ENCODE measurements at places on chromosomes 5 and 9. TPM values are rescaled to one million over a fixed set of nuclear protein-coding genes. Genes with fewer than 3 reads are reported as not detected.

Gene NOXA1
- total RNA-seq: 0.97 TPM

Gene IL7R
- total RNA-seq: 246 TPM

DNA sequence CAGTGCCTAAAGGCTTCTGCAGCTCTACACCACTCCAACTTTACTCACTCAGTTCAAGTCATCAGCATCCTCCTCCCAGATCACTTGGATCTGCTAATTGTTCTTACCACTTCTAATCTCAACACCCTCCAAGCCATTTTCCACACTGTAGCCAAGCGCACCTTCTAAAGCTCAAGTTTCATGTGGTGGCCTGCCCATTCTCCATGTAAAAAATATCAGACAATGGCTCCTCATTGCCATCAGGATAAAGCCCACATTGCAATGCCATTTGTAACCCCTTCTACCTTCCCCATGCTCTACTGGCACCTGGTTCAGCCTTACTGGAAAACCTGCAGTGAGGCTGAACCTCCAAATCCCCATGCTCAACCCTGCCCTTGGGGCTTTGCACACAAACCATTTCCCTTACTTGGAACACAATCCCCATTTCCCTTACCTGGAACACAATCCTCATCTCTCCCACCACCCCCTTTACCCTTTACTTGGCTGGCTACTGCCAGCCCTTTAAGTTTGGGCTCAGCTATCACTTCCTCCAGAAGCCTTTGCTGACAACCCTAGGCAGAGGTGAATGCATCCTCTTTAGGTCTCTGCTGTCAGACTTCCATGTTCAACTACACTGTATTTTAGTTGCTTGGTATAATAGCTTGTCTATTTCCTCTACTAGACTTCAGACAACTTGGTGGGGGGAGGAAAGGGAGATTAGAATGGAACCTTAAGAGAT lies 220.0 kb downstream of the TSSK1B start:
- no peaks in the 10 kb centered on the region for H3K36me3 ChIP-seq
- DNase-seq: no peak
- no peak overlapping the region for H3K4me3 ChIP-seq
- no peaks in the 10 kb centered on the region for H3K4me1 ChIP-seq

GRCh38 chr5:34439601-34440000 lies 216.5 kb upstream of the RAI14 start:
- H3K4me1 ChIP-seq: no peaks in the 10 kb centered on the region
- H3K27ac ChIP-seq: no peak overlapping the region
- H3K4me3 ChIP-seq: no peak overlapping the region
- no peaks in the 10 kb centered on the region for H3K36me3 ChIP-seq

DNA sequence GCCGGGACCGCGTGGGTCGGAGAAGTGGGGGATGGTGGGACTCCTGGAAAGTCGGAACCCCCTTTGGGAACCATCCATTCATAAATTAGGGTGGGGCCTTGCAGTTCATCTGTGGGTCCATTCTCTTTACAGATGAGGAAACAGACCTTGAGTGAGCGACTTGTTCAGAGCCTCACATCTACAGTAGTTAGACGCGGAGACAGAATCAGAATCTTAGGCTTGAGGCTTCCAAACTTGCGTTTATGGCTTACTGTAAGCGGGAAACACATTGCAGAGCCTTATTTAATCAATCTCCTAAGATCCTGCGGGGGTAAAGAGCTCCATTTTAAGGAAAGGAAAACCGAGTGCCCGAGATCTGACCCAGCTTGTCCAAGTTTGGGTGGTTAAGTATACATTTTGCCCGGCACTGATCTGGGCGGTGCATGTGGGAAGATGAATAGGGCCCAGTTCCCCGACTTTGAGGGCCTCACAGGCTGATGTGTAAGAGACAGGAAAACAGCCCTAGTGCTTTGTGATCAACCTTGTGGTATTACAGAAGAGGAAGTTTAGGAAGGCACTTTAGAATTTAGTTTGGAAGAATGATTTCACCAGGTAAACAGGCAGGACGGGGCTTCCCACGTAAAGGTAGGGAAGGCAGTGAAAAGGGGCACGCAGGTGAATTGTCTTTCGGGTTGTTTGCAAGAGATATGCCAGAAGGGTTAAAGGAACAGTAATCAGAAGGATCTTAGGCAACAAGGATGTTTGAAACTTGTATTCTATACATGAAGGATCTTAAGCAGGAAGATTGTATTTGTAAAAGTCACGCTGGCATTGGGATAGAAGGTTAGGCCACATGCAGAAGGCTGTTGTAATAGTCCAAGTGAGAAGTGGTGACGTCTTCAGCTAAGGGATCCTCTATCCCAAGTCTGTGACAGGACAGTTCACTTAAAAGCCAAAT lies 744 bp downstream of the TARS1 start:
- H3K27me3 ChIP-seq: no peaks in the 10 kb centered on the region
- DNase-seq: peak; percentile 63
- H3K36me3 ChIP-seq: peaks cover 29% of the 10 kb centered on the region
- H3K4me3 ChIP-seq: no peak overlapping the region

- H3K27me3 ChIP-seq: no peaks in the 10 kb centered on the region
- DNase-seq: no peak
- no peak overlapping the region for H3K4me3 ChIP-seq
These were observed 16.3 kb downstream of the MAPKAP1 start for GRCh38 chr9:125690679-125691078.

GRCh38 chr9:137417161-137418021 lies 5.6 kb downstream of the EXD3 start:
- H3K4me1 ChIP-seq: peaks cover 12% of the 10 kb centered on the region
- H3K36me3 ChIP-seq: no peaks in the 10 kb centered on the region
- no peak overlapping the region for H3K27ac ChIP-seq
- no peaks in the 10 kb centered on the region for H3K27me3 ChIP-seq

DNA sequence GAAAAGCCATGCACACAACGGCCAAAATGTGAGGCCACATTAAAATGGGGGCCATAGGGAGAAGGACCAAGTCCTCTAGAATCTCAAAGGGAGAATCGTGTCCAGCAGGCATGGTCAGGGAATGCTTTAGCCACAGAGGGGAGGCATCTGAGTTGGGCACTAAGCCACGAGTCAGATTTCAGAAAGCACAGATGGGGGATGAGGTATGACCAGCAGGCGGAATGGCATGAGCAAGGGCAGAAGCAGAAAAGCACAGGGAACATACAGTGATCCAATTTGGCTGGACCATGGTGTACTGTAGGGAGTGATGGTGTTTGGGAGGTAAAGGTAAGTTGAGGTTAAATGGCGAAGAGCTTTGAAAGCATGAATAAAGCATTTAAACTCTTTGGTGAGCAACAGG lies 214.6 kb downstream of the TLE1 start:
- no peaks in the 10 kb centered on the region for H3K36me3 ChIP-seq
- no peaks in the 10 kb centered on the region for H3K27me3 ChIP-seq

GRCh38 chr9:120742951-120743416 lies 28.7 kb upstream of the MEGF9 start:
- H3K27ac ChIP-seq: no peak overlapping the region
- peaks cover 2% of the 10 kb centered on the region for H3K36me3 ChIP-seq
- H3K27me3 ChIP-seq: no peaks in the 10 kb centered on the region

Measured in activated CD4-positive, alpha-beta T cell treated with anti-CD3 and anti-CD28 coated beads for 36 hours (primary cell).